Panc1 (cell line): ENCODE measurements at places on chromosomes 3 and 15.

DNA sequence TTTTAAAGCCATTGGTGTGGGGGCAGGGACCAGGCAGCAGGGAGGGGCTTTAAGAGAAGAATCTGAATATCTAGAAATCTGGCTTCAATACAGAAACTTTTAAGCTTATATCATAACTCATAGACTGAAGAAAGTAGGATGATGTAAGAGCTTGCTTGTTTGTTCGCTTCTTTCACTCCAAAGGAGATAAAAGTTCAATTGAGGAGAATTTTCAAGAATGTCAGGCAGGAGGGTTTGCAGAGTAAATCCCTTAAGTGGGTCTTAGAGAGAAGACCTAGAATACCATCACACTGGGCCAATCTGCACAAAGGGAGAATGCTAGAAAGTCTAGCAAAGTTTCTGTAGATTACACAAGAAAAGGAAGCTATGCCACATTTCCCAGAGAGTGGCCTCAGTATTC, 4.1 kb upstream of the HLTF start:
- no peak for DNase-seq

DNA sequence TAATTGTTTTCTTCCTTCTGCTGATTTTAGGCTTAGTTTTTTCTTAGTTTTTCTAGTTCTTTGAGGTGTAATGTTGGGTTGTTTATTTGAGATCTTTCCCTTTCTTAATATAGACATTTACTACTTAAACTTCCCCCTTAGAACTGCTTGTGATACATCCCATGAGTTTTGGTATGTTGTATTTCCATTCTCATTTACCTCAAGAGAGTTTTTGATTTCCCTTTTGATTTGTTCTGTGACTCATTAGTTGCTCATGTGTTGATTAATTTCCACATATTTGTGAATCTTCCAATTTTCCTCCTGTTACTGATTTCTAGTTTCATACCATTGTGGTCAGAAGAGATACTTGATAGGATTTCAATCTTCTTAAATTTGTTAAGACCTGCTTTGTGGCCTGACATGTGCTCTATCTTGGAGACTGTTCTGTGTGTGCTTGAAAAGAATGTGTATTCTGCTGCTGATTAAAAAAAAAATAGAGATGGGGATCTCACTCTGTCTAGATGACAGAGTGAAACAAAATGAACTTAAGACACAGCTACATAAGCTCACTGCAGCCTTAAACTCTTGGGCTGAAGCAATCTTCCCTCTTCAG, 22.3 kb downstream of the GRM2 start:
- no peak for DNase-seq

- no peak for DNase-seq
These were observed 554.4 kb downstream of the IGSF11 start for GRCh38 chr3:118480101-118480860.

DNA sequence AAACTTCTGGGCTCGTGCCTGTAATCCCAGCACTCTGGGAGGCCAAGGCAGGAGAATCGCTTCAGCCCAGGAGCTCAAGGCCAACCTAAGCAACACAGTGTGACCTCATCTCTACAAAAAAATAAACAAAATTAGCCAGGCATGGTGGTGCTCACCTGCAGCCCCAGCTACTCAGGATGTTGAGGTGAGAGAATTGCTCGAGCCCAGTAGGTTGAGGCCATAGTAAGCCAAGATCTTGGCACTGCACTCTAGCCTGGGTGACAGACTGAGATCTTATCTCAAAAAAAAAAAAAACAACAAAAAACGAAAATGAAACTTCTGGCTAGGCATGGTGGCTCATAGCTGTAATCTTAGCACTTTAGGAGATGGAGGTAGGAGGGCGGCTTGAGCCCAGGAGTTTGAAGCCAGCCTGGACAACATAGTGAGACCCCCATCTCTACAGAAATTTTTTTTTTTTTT, 53.7 kb downstream of the PIK3CB start:
- DNase-seq, result no peak

DNA sequence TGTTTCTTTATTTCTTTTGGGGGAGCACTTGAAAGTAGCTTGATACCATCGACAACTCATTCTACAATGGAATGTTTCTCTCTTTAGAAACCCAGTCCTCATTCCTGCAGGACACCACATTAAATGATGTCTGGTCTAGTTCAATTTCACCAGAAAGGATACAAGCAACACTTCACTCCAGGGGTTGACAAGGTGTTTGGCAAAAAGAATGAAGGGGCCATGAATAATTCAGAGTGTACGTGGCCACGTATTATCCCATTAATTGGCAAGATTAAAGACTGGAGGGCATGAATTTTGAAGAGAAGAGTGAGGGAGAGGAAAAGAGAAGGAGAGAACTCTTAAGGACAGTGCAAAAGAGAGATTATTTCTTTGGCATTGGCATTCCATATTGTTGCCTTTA, 705 bp downstream of the TMPRSS7 start:
- DNase-seq, result no peak

DNA sequence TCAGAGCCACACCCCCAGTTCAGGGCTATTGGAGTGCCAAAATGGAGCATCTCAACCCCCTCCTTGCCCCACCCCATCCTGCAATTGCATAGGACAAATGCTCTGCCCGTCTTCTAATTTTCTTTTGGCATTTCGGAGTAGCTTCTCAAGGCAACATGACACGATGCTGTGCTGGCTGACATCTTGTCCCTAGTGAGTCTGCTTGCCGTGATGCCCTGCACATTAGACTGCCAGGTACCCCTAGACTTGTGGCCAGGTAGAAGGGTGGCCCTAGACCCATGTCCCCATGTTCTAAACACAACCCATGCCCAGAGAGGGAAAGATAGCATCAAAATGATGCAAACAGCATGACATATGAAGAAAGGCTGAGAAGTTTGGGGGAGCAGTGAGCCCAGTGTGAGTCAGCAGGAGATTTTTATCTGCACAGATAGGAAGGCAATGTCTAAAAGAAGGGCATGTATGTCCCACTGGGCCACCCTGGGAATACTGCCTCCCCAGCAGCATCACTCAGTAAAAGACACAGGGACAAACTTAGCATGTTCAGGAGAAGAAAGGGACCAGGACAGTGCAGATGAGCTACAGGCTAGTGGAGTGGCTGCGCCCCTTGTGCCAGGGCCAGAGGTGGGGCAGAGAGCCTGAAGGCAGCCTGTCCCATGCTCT, 36.8 kb downstream of the CA12 start:
- DNase-seq, result no peak

DNA sequence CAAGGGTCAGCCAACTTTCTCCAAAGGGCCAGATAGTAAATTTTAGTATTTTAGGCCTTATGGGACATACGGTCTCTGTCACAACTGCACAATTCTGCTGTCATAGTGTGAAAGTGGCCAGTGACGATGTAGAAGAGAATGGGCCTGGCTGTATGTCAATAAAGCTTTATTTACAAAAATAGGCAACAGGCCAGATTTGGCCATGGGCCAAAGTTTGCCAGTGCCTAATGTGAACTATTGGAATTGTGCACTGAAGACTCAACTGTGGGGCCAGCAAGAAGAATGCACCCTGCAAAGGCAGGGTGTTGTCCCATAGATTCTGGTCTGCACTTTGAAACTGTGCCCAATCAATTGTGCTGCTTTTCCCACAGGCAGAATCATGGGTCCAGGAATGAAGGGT, 69.4 kb upstream of the PRR23E start:
- DNase-seq, result no peak

- DNase-seq, result peak; percentile 57
These were observed 1.1 kb downstream of the SLC35G2 start for GRCh38 chr3:136819731-136820679.

- DNase-seq, result no peak
These were observed 169.3 kb upstream of the STAC start for GRCh38 chr3:36210840-36211651.

DNA sequence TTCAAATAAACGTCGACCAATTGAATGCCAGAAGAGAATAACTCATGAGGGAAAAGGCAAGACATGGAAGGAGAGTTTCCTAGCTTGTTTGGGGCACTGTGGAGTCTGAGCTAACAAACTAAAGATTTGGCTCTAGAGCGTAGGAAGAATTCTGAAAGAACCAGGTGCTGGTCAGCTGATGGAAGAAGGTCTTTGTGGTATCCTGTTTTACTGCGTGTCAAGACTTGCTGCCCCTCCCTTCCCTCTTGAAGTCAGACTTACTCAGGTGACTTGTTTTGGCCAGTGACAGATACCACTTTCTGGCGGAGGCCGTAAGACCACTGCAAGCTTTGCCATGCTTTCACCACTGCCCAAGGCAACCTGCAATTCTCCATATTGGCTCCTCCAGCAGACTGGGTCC, 673 bp upstream of the HCLS1 start:
- DNase-seq, result no peak

GRCh38 chr3:111332488-111333080, 209.4 kb upstream of the CD96 start:
- no peak for DNase-seq

- DNase-seq, result no peak
These were observed at the start of gene NLGN1 for GRCh38 chr3:173397161-173398110. Gene NLGN1 (plus strand): TSS chr3:173397744.

- no peak for DNase-seq
These were observed 17.9 kb downstream of the EPHB3 start for GRCh38 chr3:184579513-184579912.

- no peak for DNase-seq
These were observed 259.7 kb upstream of the TPM1 start for GRCh38 chr15:62782896-62783295.

GRCh38 chr3:184177767-184178306, 3.2 kb downstream of the AP2M1 start:
- no peak for DNase-seq

DNA sequence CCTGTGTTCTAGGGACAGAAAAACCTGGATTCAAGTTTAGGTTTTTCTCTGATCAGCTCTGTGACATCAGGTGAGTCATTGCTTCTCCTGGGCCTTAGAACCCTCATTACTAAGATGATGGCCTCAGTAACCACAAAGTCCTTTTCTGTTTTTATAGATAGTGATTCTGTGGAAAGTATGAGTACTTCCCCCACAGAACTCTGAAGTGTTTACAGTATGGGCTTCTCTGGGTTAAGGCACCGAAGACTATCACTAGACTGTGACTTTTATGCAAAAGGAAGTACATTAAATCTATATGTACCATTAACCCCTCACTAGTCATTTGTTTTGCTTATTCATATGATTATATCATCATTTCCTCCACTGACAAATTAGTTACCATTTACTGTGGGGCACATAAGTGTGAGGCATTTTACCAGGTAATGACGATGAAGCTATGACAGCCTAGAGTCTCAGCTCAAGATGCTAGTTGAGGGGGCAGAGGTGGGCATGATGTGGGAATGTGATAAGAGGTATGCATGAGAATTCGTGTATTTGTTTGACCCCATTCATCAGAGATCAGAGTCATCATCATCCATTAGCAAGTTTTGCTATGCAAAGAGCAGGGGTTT, 15.0 kb upstream of the RORA start:
- DNase-seq, result no peak

GRCh38 chr3:12681089-12681942, 17.4 kb upstream of the RAF1 start:
- no peak for DNase-seq

- DNase-seq, result no peak
These were observed 159.8 kb upstream of the TSC22D2 start for GRCh38 chr3:150248116-150248887.

- DNase-seq, result no peak
These were observed 184.5 kb downstream of the USP13 start for GRCh38 chr3:179837374-179837773.

- no peak for DNase-seq
These were observed 66.7 kb downstream of the TRAK1 start for GRCh38 chr3:42157540-42158538.

GRCh38 chr3:133878518-133878917, 17.2 kb downstream of the RAB6B start:
- DNase-seq, result no peak
